ENCODE measurements at places on chromosomes 12 and 14. TPM values are rescaled to one million over a fixed set of nuclear protein-coding genes. Genes with fewer than 3 reads are reported as not detected.

Gene SIX4
- total RNA-seq, result 6.5 TPM

Gene FZD10
- total RNA-seq, result not detected

Gene VASH1
- 2.8 TPM for total RNA-seq

Gene LTB4R2
- total RNA-seq, result 2.3 TPM

Gene TSPAN11
- 1.1 TPM for total RNA-seq
